Germinal center (tissue), 1 donor: ENCODE measurements at places on chromosomes 2 and 18.
A peak's percentile ranks its signal among the peaks of the same experiment; 100 is the strongest.

DNA sequence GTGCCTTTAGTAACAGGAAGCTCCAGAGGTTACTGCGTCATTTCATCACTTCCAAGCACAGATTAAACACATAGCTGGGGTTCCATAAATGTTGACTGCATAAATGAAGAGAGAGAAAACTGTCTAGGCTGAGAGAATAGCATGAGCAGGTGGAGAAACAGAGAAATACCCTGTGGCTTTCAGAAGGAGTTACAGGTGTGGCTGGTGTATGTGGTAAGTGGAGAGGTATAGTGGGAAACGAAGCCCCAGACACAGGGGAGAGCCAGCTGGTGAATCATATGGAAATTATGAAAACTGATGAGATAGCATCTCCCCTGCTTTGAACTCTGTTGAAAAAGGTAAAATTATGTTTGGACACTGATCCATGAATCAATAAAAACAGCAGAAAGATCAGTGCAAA, 807.4 kb upstream of the POU3F3 start:
- no peak for DNase-seq

- DNase-seq = no peak
These were observed 20.6 kb upstream of the UBE2E3 start for GRCh38 chr2:180959787-180960186.

GRCh38 chr2:51379997-51380396, 348.1 kb upstream of the NRXN1 start:
- no peak for DNase-seq

- DNase-seq = no peak
These were observed 92.7 kb downstream of the PDCL3 start for GRCh38 chr2:100655446-100655845.

GRCh38 chr2:36663851-36664695, 32.4 kb upstream of the VIT start:
- DNase-seq = peak; percentile 20

DNA sequence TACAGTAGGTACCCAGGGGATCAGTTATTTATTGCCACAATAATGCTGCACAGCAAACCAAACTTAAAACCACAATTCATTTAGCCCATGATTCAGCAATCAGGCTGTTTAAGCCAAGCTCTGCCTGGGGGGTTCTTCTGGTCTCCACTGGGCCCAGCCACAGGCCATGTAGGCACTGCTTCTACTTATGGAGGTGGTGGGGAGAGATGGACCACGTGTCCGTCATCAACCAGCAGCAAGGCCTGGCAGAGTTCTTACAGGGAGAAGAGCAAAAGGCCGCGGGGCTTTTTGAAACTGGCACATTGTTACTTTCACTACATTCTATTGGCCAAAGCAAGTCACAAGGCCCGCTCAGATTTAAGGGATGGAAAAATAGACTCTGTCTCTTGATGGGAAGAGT, 76.3 kb upstream of the DAPL1 start:
- DNase-seq = no peak

- DNase-seq = no peak
These were observed 33.4 kb downstream of the ZFP36L2 start for GRCh38 chr2:43192744-43193651.

DNA sequence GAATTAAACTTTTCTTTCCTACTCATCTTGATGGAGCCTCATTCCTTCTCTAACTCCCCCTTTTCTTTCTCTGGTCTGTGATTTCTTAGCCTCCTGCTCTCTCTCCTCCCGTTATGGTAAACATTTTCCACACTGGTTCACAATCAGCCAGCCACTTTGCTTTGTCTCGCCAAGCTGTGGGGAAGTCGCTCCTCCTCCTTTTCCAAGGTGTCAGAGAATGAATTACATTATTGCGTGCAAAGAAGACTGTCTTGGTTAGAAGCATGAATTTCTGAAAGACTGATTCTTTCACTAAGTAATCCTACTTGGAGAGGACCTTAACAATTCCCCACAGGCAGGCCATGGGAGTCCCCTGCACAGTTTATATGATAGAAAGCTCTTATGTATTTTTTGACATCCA, 46.1 kb downstream of the RASGRP3 start:
- DNase-seq = no peak

GRCh38 chr2:215677481-215677880, 241.6 kb upstream of the FN1 start:
- DNase-seq = no peak

DNA sequence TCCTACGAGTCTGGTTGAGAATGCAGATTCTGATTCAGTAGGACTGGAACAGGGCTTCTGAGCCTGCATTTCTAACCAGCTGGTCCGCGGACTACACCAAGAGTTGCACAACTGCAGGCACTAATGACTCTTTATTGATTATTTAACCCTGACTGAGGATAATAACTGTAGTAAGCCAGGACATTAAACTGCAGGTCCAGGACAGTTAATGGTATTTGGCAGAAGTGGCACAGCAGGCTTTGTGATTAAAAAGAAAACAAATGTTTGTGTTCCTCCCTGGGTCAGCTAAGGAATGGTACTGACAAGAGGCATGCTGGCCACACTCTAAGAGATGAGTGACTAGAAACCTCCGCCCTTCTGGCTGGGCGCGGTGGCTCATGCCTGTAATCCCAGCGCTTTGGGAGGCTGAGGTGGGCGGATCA, 59.4 kb downstream of the ALPK2 start:
- no peak for DNase-seq

- no peak for DNase-seq
These were observed 134.9 kb upstream of the DSEL start for GRCh38 chr18:67651438-67651837.

GRCh38 chr2:85705680-85706039, 11.5 kb downstream of the GNLY start:
- no peak for DNase-seq

DNA sequence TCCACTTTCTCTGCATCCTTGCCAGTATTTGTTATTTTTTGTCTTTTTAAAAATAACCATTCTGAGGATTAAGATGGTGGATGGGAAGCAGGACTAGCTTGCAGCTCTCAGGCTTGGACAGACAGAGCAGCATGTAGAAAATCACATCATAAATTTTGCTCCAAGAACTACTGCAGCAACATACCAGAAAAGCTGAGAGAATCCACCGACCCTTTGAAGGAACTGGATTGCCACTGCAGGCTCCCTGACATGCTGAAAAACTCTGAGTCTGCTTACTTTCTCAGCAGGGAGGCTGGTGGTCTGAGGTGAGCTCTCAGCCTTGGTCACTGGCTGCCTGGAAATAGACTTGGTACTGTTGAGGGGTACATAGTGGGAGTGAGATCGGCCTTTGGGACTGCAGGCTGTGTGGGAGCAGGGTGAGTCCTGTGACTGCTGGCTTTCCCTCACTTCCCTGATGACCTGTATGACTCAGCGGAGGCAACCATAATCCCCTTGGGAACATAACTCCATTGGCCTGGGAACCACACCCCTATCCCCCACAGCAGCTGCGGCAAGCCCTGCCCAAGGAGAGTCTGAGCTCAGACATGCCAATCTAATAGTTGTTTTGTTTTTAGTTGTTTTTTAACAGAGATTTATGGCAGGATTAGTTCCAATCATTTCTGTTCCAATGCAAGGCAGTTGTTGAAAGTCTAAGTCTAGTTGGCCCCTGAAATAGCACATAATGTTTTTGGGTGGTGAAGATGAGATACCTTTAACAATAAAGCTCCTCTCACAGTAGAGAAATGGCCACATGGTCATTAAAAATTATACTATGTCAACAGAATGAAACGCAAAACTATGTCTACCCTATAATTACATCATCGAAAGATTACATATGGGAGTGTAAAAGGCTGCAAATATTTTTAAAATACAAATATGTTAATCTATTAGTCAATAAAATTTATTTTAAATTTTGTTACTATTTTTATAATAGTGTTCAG, 414.2 kb upstream of the CHAC2 start:
- DNase-seq = no peak

DNA sequence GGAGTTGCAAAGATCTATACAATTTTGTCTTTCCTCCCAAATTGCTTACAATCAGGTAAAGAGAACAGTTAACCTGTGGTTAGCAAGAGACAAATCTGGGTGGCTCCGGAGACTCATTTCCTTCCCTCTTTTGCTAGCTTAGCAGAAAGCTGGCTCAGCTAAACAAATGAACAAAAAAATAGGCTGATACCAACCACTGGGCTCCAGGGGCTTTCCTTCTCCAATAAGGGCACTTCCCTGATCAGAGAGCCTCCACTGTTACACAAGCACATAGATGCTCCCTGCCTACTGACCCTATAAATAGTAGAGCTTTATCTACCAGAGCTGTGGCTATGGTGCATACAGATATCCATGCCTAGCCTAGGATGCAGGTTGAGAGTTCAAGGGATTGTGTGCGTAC, 90.1 kb upstream of the ARL5A start:
- no peak for DNase-seq

GRCh38 chr2:233011702-233012131, 1.3 kb downstream of the NGEF start:
- no peak for DNase-seq
